ENCODE measurements at places on chromosomes 11 and 22.

GRCh38 chr11:14622223-14622954 lies 21.2 kb upstream of the PDE3B start:
- no peak for DNase-seq

GRCh38 chr22:35352214-35353111 lies 28.4 kb upstream of the HMOX1 start:
- peak; percentile 76 for DNase-seq

DNA sequence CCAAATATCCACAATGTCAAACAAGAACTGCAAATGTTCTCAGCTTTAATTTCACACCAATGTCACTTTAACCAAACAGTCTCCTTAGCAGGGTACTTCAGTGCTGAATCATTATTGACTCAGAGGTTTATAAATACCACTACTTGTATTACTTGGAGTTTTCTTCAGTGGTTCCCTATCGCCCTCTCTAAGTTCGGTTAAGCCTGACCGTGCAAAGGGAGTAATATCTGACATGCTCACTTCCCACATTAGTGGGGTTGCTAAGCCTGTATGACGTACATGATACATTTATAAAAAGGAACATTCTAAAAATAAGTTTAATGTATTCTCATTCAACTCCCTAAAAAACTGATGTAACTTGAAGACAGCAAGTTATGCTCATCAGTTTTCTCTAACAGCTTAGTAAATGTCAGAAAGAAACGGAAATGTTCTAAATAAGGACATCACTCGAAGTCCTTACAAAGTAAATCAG lies 93.1 kb upstream of the ZC3H12C start:
- DNase-seq, result no peak

- DNase-seq, result no peak
These were observed 2239.4 kb downstream of the LRRC4C start for GRCh38 chr11:39220069-39220468.

- no peak for DNase-seq
These were observed 35.2 kb downstream of the APOL5 start for GRCh38 chr22:35752863-35753189.

DNA sequence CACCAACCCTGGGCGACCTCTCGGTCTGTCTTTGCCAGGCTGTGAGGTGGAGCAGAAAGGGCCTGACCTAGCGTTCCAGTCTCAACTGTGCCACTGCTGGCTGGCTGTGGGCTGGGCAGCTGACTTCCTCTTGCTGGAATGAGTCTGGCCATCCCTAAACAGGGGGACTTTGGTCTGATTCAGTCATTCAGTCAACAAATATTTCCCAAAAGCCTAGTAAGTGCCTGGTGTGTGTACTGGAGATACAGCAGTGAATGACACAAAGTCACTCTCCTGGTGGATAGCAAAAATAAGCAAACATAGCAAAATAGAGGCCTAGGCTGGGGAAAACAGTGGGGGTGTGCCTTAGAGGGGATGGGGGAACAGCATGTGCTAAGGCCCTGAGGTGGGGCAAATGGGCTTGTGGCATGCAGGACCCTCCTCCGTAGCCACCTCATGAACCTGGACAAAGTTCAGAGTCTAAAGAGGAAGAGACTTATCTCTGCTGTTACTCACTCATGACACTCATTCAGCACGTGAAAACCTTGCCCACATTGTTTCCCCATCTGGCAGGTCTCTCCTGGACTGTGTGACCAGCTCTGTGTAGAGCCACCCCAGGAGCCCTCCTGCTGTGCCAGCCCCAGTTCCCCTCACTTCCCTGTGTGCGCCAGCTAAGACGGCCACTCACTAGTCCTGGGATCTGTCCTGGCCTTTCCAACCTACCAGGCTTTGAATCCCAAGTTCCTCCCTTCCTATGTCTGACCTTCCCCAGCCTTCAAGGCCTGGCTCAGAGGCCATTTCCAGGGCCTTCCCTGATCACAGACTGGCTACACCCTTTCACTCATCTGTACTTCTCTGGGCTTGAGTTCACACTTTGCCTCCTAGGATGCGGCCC lies 4.7 kb downstream of the GUCD1 start:
- DNase-seq, result no peak

- DNase-seq, result no peak
These were observed 78.6 kb downstream of the TIMP3 start for GRCh38 chr22:32880061-32880460.

DNA sequence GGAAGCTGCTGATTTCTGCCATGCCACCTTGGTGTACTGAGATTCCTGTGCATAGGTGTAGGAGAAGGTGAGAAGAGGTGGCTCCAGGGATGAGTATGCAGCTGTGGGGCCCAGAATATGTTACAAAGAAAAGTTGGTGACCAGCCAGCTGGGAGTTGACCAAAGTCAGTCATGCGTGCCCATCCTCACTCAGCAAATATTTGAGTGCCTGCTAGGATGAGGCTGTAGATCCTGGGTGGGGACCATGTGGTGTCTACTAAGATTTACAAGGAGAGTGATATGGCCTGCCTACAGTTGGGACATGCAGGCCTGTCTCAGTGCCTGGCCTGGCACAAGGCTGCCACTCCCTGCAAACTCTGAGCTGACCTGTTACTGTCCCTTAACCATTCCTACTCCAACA lies 19.4 kb downstream of the RNF185 start:
- DNase-seq, result no peak

- DNase-seq, result no peak
These were observed at the start of gene SEC14L6 for GRCh38 chr22:30546616-30547015. SEC14L6 (minus strand) TSS chr22:30546741; CDS start chr22:30546682, 59 bp downstream.

GRCh38 chr11:8038393-8038792 lies 42.6 kb upstream of the TUB start:
- peak; percentile 28 for DNase-seq

GRCh38 chr11:110076371-110076965 lies 16.7 kb upstream of the ZC3H12C start:
- DNase-seq, result no peak

GRCh38 chr11:64395545-64396078 lies 36.6 kb downstream of the RPS6KA4 start:
- DNase-seq, result no peak

DNA sequence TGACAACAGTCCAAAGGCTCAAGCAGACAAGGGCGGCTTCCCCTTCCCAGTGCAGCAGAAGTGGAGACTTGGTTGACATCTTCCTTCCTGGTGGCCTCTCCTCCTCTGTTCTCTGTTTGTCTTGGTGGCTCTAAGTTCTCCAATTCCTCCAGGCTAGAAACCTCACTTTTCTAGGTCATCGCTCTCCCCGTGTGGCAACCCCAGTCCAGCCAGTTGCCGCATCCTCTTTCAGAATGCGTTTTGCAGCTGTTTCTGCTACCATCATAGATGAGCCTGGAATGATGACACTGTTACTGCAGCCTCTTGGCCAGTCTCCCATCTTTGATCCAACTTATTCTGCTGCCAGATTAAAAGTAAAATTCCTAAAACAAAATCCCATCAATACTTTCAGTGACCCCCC lies 201.5 kb downstream of the TRIM29 start:
- no peak for DNase-seq

DNA sequence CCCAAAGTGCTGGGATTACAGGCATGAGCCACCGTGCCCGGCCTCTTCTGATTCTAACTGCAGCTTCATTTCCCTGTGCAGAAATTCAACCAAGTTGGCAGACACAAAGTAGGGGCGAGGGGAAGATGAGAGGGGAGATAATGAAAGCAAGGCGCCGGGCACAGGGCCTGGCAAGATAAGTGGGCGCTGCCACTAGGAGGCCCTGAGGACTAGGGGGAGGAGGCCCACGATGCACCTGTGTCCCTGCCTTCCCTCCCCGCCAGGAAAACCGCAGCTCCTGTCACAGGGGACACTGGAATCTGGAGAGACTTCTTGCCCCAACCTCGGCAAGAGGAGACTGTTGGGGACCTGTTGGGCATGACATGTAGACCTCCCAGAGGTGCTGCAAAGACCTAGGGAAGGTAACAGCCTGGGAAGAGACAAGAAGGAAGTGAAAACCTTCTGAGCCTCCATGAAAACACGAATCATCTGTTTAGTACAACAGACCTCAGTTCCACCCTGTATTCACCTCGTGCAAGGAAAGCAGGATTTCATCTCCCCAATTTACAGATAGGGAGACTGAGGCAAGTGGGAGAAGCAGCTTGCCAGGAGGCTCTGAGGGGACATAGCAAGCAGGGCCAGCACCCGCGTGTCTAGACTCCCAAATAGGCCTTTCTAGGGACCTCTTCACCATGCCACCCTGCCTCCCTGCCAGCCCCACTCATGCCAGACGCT lies 3.1 kb upstream of the LGALS1 start:
- no peak for DNase-seq

DNA sequence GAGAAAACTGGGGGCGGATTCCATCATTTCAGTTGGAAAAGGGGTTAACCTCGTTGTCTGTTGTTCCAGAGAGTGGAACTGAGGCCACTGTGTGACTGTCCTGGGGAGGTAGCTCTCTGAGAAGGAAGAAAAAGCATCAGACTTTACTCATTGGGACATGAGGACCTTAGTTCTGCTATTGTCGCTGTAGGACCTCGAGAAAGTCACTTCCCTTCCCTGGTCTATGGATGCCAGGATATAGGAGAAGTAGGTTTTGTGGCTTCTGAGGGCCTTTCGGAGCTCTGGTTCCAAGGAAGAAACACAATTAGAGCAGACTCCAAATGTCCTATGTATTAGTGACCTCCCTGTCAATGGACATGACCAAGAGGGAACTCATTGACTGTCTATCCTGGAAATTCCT lies 6.2 kb downstream of the MYO18B start:
- no peak for DNase-seq

- no peak for DNase-seq
These were observed 28.7 kb upstream of the TRPC6 start for GRCh38 chr11:101612481-101612880.

DNA sequence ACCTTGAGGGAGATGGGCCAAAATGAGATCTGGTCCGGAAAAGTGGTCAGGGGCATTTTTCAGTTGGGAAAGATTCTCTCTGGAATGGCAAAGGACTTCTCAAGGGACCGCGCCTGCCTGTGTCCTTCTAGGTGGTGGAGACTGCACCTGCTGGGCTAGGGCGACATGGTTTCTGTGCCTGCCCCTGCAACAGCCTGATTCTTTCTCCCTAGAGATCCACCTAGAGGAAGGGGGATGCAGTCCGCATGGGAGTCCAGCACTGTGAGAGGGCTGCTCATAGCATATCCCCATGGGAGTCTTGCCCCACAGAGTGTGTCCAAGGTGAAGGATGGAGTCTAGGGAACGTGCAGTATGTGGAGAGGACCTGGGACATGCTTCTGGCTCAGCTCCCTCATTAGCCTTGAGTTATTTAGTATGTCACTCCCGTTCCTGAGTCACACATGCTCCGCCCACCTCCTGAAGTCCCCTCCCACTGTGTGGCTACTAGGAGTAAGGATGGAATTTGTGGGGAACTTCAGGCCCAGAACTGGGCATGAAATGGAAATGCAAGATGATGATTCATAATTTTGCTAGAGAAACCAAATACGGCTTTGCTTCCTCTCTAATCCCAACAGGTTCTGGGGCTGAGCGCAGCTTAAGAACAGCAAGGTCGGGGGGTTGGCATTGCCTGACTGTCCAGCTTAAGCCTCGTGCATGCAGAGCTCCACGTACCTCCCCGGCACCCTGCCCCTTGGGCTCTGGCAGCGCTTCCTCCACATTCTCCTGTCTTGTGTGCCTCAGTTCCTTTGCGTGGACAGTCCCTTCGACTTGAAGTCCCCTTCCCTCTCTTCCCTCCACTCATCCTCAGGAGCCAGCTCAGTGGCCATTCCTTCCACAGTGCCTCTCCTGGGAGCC lies 35.0 kb downstream of the GRIK4 start:
- DNase-seq, result no peak

DNA sequence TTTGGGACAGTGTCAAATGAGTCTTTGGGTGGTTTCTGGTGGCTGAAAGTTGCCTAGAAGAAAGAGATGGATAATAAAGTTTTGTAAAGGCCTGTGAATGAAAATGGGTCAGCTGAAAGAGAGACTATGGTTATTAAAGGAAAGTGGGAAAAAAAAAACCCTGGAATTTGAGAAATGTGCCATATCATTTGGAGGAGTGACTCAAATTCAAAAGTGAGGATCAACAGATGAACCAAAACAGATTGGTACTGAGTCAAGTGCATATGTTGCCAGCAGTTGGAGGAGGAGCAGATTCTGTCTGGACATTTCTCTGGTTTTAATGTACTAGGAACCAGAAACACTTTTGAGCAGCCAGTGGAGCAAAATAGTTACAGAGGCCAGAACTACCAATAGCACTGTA lies 339.8 kb downstream of the KCNA4 start:
- DNase-seq, result no peak

DNA sequence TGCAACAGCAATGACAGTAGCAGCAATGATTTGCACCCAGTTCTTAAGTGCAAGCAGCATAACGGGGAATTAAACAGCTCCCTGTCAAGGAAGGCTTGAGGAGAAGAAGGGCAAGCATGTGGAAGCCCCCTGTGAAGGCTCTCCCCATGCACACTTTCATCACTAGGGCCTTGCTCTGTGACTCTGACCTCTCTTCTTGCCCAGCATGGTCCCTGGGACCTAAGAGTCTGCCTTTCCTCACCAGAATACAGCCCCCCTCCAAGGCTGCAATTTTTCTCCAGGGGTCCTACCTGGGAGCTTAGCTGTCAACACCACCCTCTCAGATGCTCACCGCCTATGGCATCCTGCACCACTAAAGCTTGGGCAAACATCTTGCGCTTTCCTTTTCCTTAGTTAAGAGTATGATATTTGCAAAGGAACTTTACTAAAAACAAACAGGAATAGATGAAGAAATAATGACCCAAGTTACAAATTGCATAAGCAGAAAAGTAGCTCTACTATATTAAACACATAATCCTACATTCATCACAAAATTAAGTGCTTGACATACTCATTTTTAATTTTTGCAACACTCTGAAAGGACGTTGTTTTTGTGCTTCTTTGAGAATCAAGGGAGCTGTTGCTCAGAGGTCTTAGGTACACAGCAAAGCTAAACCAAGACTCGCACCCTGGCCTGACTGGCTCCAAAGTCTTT lies 187.6 kb downstream of the ADAMTS15 start:
- DNase-seq, result no peak

- no peak for DNase-seq
These were observed 8.6 kb upstream of the C11orf96 start for GRCh38 chr11:43933608-43934551.

DNA sequence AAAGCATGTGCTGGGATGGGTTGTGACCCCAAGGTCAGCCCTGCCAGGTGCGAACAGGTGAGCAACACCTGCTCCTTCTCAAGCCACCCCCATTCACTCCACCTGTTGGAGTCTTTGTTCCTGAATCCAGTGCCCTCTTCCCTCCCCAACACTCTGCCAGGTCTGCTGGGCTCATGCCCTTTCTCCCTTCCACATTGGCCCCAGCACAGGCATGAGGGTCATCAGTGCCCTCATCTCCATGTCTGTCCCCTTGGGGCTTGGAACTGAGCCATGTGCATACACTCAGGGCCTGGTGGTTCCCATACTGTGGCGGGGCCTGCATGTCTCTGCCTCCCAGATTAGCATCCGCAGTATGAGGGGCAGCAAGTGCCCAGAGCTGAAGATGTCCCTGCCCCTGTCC lies 19.1 kb downstream of the RFPL2 start:
- DNase-seq, result no peak

GRCh38 chr11:100851584-100852152 lies 164.6 kb downstream of the ARHGAP42 start:
- no peak for DNase-seq

DNA sequence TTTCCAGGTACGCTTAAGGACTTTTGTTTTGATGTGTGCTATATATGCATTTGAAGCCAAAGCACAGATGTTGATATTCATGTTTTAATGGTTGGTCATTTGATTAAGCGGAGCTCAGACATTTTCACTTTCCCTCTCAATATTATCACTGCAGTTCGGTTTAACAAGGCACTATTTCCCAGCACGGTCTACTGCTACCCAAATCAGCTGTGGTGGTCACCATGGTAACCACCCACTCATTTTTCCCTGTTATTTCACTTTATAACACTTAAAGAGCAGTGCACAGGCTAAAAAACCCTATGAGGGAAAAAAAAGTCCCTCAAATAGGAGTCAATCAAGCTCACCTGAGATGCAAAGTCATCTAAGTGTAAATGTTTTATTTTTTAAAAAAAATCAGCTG lies 439.6 kb upstream of the CCDC90B start:
- no peak for DNase-seq

Measured in activated CD8-positive, alpha-beta memory T cell treated with anti-CD3 and anti-CD28 coated beads, Interleukin-2, amount 10 ng/mL, durations not matched to agents 7 days and 5 days (primary cell).